ENCODE measurements at places on chromosomes 7 and 10. TPM values are rescaled to one million over a fixed set of nuclear protein-coding genes. Genes with fewer than 3 reads are reported as not detected.
A peak's percentile ranks its signal among the peaks of the same experiment; 100 is the strongest.

GRCh38 chr10:33550811-33551210, 216.3 kb upstream of the NRP1 start:
- no peaks in the 10 kb centered on the region for H3K27me3 ChIP-seq
- H3K27ac ChIP-seq = no peak overlapping the region
- no peak for DNase-seq
- no peaks in the 10 kb centered on the region for H3K36me3 ChIP-seq

DNA sequence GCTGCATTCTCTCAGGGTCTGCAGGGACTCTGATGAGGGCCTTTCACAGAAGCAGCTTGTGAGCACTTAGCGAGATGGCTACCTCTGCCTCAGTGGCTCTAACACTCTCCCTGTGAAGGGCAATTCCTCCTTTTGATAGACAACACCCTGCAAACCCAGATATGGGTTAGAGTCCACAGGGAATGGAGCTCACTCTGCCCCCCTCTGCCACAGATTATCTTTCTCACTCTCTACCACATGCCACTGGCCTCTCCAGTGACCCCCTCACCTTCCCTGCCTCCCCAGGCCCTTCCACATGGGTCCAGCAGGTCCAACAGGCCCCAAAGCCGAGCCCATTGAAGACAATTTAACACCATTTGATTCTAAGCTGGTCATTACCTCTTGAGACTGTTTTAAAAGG, 72.1 kb downstream of the CCDC3 start:
- no peak for DNase-seq
- no peaks in the 10 kb centered on the region for H3K4me1 ChIP-seq
- no peaks in the 10 kb centered on the region for H3K27me3 ChIP-seq
- H3K36me3 ChIP-seq = no peaks in the 10 kb centered on the region

- H3K27ac ChIP-seq = peak overlapping the region; percentile 81
- no peaks in the 10 kb centered on the region for H3K36me3 ChIP-seq
- peaks cover 65% of the 10 kb centered on the region for H3K4me1 ChIP-seq
- H3K4me3 ChIP-seq = peak overlapping the region; percentile 18
- H3K27me3 ChIP-seq = no peaks in the 10 kb centered on the region
- DNase-seq = no peak
Observed at GRCh38 chr10:17650416-17650815, 6.5 kb downstream of the STAM start.

- H3K4me3 ChIP-seq = no peak overlapping the region
- no peaks in the 10 kb centered on the region for H3K36me3 ChIP-seq
- H3K27me3 ChIP-seq = no peaks in the 10 kb centered on the region
- no peak overlapping the region for H3K27ac ChIP-seq
Observed at GRCh38 chr7:36171503-36171902, 18.4 kb downstream of the EEPD1 start.

- no peaks in the 10 kb centered on the region for H3K4me1 ChIP-seq
- DNase-seq = no peak
- no peak overlapping the region for H3K27ac ChIP-seq
- no peaks in the 10 kb centered on the region for H3K27me3 ChIP-seq
- H3K36me3 ChIP-seq = no peaks in the 10 kb centered on the region
Observed at GRCh38 chr7:39937366-39938153, 12.5 kb upstream of the CDK13 start.

DNA sequence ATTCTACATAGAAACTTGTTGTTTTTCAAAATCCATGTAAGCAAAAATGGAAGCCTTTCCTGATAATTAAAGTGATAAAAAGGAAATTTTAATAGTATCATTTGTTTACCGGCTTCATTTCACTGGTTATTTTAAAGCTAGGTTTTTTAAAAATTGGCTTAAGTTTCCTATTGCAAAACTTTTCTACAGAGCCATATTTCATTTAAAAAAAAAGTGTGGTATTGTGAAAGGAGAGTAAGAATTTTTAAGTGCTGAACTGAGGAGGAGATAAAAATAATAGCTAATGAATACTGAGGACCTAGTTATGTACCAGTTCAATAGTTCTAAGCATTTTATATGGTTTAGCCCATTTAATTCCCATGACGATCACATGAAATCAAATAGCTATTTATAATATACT, 172.2 kb upstream of the COL1A2 start:
- H3K27ac ChIP-seq = no peak overlapping the region
- no peaks in the 10 kb centered on the region for H3K27me3 ChIP-seq
- no peaks in the 10 kb centered on the region for H3K4me1 ChIP-seq
- H3K4me3 ChIP-seq = no peak overlapping the region
- DNase-seq = no peak
- H3K36me3 ChIP-seq = no peaks in the 10 kb centered on the region

DNA sequence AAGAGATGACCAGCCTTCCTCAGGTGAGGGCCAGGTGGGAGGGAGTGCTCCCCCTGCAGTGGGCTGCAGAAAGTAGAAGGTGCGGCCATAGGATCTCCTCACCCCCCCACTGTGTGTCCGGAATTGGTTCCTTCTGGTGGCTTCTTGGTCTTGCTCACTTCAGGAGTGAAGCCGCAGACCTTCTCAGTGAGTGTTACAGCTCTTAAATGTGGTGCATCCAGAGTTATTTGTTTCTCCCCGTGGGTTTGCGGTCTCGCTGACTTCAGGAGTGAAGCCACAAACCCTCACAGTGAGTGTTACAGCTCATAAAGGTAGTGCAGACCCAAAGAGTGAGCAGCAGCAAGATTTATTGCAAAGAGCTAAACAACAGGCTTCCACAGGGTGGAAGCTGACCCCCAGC, 90.3 kb upstream of the NPS start:
- no peaks in the 10 kb centered on the region for H3K4me1 ChIP-seq
- H3K4me3 ChIP-seq = no peak overlapping the region
- peaks cover 4% of the 10 kb centered on the region for H3K27me3 ChIP-seq
- H3K27ac ChIP-seq = no peak overlapping the region
- no peak for DNase-seq
- no peaks in the 10 kb centered on the region for H3K36me3 ChIP-seq

GRCh38 chr7:111887734-111888133, 318.5 kb downstream of the DOCK4 start:
- H3K27me3 ChIP-seq = no peaks in the 10 kb centered on the region
- H3K4me3 ChIP-seq = no peak overlapping the region
- H3K36me3 ChIP-seq = no peaks in the 10 kb centered on the region
- no peak for DNase-seq
- no peaks in the 10 kb centered on the region for H3K4me1 ChIP-seq

- H3K27ac ChIP-seq = no peak overlapping the region
- peaks cover 24% of the 10 kb centered on the region for H3K4me1 ChIP-seq
- DNase-seq = no peak
- H3K4me3 ChIP-seq = no peak overlapping the region
- H3K36me3 ChIP-seq = no peaks in the 10 kb centered on the region
- no peaks in the 10 kb centered on the region for H3K27me3 ChIP-seq
Observed at GRCh38 chr7:140676306-140676705, 3.6 kb downstream of the ADCK2 start.

DNA sequence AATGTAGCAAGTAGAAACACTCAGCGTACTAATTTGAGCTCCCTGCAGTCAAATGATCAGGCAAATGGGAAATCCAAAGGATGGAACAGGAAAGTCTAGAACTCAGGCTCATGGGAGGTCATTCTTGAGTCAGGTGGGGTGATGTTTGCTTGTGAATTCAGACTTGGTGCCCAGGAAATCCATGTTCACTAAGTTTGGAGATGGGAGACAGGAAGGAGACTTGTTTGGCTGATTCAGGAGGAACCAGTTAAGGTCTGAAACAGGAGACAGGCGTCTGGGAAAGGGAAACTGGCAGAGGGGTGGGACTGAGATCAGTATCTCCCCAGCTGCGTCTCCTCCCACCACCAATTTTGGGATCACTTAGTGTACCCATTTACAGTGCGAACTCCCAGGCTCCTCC, 38.4 kb upstream of the ZNF438 start:
- DNase-seq = no peak
- no peak overlapping the region for H3K4me3 ChIP-seq
- H3K27me3 ChIP-seq = no peaks in the 10 kb centered on the region
- no peaks in the 10 kb centered on the region for H3K4me1 ChIP-seq
- no peaks in the 10 kb centered on the region for H3K36me3 ChIP-seq

- H3K36me3 ChIP-seq = no peaks in the 10 kb centered on the region
- no peaks in the 10 kb centered on the region for H3K27me3 ChIP-seq
- no peak overlapping the region for H3K27ac ChIP-seq
- H3K4me1 ChIP-seq = peaks cover 9% of the 10 kb centered on the region
- H3K4me3 ChIP-seq = no peak overlapping the region
- no peak for DNase-seq
Observed at GRCh38 chr10:86335257-86335656, 31.3 kb downstream of the GRID1 start.

GRCh38 chr7:41696323-41696916, 6.5 kb downstream of the INHBA start:
- H3K27me3 ChIP-seq = no peaks in the 10 kb centered on the region
- H3K27ac ChIP-seq = no peak overlapping the region
- H3K4me3 ChIP-seq = no peak overlapping the region
- H3K4me1 ChIP-seq = no peaks in the 10 kb centered on the region
- DNase-seq = peak; percentile 39

DNA sequence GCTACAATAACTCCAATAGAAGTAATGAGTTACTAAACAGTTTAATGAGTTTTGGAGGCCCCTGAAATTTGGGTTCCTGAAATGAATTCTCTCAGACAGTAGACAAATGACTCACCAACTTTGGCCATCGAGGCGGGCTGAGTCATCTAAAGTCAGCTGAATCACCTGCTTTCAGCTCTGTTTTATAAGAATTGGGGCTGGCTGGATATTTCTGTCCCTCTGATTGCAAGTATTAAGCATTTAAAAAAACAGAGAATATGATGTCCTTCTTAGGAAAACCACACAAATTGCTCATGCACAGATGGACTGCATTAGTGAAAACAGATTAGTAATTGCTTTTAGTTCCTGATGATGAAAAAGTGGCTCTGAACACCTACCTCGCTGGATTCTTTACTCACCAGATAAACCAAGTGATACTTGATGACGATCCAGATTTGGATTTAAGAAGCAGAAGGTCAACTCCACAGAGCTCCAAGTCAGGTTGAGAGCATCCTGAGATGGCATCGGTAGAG, 59.1 kb downstream of the ZNF365 start:
- peak; percentile 35 for DNase-seq
- peaks cover 10% of the 10 kb centered on the region for H3K27me3 ChIP-seq
- peaks cover 8% of the 10 kb centered on the region for H3K4me1 ChIP-seq
- no peaks in the 10 kb centered on the region for H3K36me3 ChIP-seq

- H3K27ac ChIP-seq = no peak overlapping the region
- DNase-seq = no peak
- no peaks in the 10 kb centered on the region for H3K27me3 ChIP-seq
- no peaks in the 10 kb centered on the region for H3K4me1 ChIP-seq
- no peak overlapping the region for H3K4me3 ChIP-seq
Observed at GRCh38 chr10:89233033-89233432, 18.5 kb downstream of the LIPA start.

- no peaks in the 10 kb centered on the region for H3K36me3 ChIP-seq
- H3K4me3 ChIP-seq = no peak overlapping the region
- peaks cover 82% of the 10 kb centered on the region for H3K27me3 ChIP-seq
- no peaks in the 10 kb centered on the region for H3K4me1 ChIP-seq
- no peak for DNase-seq
Observed at GRCh38 chr10:126618466-126618865, 52.0 kb downstream of the C10orf90 start.

DNA sequence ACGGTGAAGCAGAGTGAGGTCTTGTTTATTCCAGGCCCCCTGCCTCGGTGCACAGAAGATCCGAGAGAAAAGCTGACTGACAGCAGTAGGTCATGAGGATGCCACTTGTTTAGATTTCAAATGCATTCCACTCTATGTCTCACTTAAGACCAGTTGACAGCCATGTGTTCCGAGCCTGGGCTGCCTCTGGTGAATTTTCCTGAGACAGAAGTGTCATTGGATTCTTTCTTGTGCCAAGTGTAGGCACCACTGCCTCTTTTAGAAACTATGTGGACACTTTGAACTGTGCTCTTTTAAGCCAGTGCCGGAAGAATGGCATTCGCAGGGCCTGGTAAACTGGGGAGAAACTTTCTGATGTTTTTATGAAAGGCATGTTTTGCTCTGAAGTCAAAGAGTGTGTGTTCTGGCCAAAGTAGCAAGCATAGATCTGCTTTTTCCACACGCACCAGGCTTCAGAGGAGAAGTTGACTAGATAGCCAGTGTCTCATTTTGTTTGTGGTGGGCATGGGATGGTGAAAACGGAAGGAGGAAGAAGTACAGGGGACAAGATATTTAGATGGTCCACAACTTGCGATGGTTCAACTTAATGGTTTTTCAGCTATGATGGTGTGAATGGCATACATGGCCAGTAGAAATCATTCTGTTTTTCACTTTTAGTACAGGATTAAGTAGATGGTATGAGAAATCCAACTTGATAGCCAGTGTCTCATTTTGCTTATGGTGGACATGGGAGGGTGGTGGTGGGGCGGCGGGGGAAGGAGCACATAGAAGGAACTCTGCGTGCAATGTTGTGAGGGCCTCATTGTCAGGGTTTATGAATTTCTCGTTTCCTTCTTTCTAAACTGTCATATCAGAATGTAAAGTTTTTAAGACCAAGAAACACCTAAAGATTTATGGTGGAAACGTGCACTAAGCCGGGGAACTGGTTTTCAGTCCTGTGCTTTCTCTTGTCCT, 41.5 kb downstream of the CYP17A1 start:
- H3K4me3 ChIP-seq = no peak overlapping the region
- H3K4me1 ChIP-seq = no peaks in the 10 kb centered on the region

- DNase-seq = no peak
- H3K36me3 ChIP-seq = no peaks in the 10 kb centered on the region
- no peak overlapping the region for H3K4me3 ChIP-seq
- no peaks in the 10 kb centered on the region for H3K27me3 ChIP-seq
Observed at GRCh38 chr10:110714356-110714755, 70.2 kb downstream of the RBM20 start.

- H3K4me3 ChIP-seq = no peak overlapping the region
- H3K27ac ChIP-seq = no peak overlapping the region
- no peaks in the 10 kb centered on the region for H3K4me1 ChIP-seq
- no peaks in the 10 kb centered on the region for H3K27me3 ChIP-seq
- no peak for DNase-seq
- no peaks in the 10 kb centered on the region for H3K36me3 ChIP-seq
Observed at GRCh38 chr10:1141261-1141660, 85.1 kb downstream of the WDR37 start.

GRCh38 chr7:101882005-101882421, 64.6 kb downstream of the CUX1 start:
- DNase-seq = peak; percentile 39
- peak overlapping the region; percentile 44 for H3K4me3 ChIP-seq
- H3K27me3 ChIP-seq = no peaks in the 10 kb centered on the region
- H3K27ac ChIP-seq = peak overlapping the region; percentile 96
- H3K4me1 ChIP-seq = peaks cover 75% of the 10 kb centered on the region
- no peaks in the 10 kb centered on the region for H3K36me3 ChIP-seq

- H3K4me3 ChIP-seq = peak overlapping the region; percentile 50
- no peaks in the 10 kb centered on the region for H3K27me3 ChIP-seq
- no peak overlapping the region for H3K27ac ChIP-seq
Observed at GRCh38 chr7:148963583-148964482, 64.5 kb downstream of the PDIA4 start.

The CALML5 gene
- total RNA-seq = not detected

The CUTC gene
- total RNA-seq = 53.6 TPM

The EPHA1 gene
- total RNA-seq = 29.9 TPM

The ACBD5 gene
- total RNA-seq = 19.5 TPM

The SPACDR gene
- 1.7 TPM for total RNA-seq

The SFTPD gene
- 0.66 TPM for total RNA-seq

The ZC3HAV1L gene
- total RNA-seq = 11.8 TPM

The SEMA3C gene
- total RNA-seq = 25.3 TPM
